Activated T-helper 1 cell treated with Interleukin-2 at 50 U/mL for 16 hours (primary cell): ENCODE measurements at places on chromosomes 2 and 18.

DNA sequence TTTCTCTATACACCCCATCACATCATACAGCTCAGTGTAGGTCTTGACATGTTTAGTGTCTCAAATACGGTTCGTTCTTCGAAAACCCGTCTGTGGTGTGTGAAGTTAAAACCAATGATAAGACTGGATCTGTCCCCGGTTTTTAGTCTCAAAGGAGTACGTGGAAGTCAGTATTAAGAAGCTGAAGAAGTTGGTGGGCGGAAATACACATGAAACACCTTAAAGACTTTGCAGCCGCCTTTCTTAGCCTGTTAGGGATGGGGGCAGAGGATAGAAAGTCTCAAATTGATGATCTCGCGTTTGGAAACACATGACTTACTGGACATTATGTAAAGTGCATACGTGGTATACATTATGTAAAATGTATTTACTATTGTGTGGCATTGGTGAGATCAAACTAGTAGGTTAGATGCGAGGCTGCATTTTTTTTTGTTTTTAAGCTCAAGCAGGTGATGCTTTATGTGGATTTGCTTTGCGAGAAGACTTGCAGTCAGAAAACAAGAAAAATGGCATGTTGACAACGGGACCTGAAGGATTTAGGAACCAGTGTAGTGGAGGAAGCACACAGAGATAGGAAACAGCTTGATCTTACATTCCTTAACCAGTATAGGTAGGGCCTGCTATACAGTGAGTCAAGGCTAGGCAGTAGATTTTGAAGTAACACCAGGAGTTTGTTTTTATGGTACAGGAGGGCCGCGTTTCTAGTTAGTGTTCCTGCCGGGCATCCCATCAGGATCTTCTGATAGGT lies 1.2 kb downstream of the CNOT11 start:
- no peak for DNase-seq

DNA sequence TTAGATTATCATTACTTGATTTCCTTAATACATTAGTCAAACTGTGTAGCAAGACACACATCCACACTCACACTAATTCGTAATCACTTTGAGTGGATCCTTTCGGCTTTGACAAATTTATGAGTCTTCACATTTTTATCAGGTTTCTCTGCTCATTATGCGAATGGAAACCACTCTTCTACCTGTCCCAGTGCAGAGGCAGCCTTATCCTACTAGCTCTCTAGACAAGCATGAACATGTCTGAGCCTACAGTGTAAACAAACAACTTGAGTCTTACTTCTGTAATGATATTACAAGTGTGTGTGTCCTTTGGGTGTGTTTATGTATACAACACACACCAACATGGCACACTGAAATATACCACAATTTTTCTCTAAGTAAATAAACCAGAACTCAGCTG lies 361.9 kb upstream of the CHST9 start:
- no peak for DNase-seq

DNA sequence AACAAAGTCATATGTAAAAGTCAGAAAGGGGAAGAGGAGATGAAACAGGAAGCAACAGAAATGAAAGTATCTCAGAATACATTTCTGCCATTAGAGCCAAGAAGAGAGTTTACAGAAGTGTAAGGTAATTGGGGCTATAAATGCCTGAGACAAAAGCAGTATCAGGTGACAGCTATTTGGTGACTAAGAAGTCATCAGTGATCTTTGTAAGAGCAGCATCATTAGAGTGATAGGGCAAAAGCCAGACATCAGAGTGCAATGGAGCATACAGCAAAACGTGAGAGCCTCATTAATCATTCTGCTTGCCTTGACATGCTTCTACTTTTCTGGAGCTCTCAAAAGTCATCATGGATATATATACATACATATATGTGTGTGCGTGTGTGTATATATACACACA lies 804.7 kb upstream of the PIK3C3 start:
- no peak for DNase-seq

DNA sequence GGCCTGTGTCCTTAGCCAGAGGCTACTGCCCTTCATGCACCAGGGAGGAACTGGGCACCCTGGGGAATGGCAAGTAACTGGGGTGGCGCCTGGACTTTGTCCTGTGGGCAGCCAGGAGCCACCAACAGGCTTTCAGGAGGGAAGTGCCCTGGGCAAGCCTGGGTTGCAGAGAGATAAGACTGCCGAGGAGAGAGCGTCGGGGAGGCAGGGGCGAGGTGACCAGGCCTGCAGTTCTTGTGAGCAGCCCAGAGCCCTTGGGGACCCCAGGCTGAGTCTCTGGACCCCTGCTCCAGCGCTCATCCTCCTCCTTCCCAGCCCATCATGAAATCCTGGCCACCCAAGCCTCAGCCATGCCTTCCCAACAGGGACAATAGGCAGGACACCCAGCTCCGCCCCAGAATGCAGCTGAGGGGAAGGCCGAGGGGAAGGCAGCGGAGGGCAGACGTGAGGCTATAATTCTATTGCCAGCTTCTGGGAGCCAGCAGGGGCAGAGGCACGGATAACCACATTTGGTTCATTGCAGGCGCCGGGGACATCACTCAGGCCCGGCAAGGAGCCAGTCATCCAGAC lies 25.1 kb downstream of the ADRA2B start:
- no peak for DNase-seq

- no peak for DNase-seq
Observed at GRCh38 chr2:240915526-240916341, 9.6 kb downstream of the CROCC2 start.

GRCh38 chr2:233407771-233408181 lies 53.5 kb downstream of the DGKD start:
- no peak for DNase-seq

- no peak for DNase-seq
Observed at GRCh38 chr18:647304-647703, 10.1 kb upstream of the TYMS start.

- no peak for DNase-seq
Observed at GRCh38 chr2:124258140-124258880, 233.2 kb downstream of the CNTNAP5 start.

DNA sequence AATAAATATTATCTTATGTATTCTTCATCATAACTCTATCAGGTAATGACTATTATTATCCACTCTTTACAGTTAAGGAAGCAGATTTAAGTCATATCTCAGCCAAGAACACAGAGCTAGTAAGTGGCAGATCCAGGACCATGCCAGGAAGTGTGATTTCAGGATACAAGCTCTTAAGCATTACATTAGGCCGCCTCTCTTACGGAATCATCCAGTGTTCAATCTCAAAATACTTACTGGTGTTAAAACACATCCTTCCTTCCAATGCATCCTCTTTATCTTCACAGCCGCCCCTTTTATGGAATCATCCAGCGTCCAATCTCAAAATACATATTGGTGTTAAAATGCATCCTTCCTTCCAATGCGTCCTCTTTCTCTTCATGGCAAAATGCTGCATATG lies 14.7 kb upstream of the RGPD4 start:
- DNase-seq: no peak

DNA sequence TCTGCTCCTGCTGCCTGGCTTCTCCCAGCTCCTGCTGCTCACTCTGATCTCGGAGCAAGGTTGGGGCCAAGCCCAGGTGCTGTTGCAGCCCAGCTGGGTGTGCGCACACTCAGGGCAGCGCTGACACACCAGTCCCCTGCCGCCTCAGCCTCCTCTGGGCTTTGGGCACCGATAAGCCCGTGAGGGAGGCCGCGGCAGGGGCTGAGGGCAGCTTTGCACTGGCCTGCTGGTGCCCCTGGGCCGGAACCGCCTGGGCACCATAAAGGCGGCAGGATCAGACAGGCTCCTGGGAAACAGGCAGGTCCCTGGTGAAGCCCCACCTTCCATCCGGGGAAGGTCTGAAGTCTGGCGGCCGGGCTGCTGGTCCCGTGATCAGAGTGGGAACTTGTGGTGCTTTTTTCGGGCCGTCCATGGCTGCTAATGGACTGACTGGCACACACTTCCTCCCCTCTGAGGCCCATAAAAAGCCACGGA lies 14.1 kb upstream of the EML6 start:
- no peak for DNase-seq

GRCh38 chr2:198231562-198231961 lies 427.2 kb downstream of the PLCL1 start:
- DNase-seq: no peak

DNA sequence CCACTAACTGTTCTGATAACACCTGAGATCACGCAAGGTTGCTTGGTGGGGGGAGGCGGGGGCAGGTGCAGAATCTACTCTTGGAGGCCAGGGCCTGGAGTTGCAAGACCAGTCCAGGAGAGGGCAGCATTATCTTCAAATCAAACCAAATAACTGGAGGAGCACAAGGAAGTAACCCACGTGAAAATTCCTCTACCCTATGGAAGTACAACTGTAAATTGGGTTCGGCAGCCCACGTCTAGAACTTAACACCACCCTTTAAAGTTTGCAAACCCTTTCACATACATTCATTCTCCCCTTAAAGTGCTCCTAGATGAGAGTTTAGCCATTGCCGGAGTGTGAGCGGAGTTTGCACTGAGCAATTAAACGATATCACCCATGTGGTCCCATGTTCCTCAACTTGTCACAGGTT lies 19.6 kb upstream of the CXCR1 start:
- peak; percentile 42 for DNase-seq

GRCh38 chr2:227890495-227891079 lies 19.2 kb downstream of the DAW1 start:
- DNase-seq: no peak

- DNase-seq: no peak
Observed at GRCh38 chr2:16742026-16742425, 76.4 kb upstream of the CYRIA start.

GRCh38 chr18:21117409-21118131 lies 6.0 kb upstream of the ROCK1 start:
- no peak for DNase-seq

DNA sequence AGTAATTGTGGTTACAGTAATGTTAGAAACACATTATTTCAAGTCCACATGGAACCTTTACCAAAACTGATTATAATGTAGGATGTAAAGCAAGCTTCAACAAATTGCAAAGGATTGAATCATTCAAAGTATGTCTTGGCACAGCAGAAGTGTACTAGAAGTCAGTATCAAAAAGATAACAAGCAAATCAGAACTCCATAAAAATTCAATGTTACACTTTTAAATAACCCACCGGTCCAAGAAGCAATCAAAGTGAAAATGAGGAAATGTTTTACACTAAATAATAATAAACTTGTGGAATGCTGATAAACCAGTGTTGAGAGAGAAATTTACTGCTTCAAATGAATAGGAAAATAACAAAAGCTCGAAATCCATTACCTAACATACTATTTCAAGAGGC lies 47.7 kb downstream of the TTC21B start:
- DNase-seq: no peak

DNA sequence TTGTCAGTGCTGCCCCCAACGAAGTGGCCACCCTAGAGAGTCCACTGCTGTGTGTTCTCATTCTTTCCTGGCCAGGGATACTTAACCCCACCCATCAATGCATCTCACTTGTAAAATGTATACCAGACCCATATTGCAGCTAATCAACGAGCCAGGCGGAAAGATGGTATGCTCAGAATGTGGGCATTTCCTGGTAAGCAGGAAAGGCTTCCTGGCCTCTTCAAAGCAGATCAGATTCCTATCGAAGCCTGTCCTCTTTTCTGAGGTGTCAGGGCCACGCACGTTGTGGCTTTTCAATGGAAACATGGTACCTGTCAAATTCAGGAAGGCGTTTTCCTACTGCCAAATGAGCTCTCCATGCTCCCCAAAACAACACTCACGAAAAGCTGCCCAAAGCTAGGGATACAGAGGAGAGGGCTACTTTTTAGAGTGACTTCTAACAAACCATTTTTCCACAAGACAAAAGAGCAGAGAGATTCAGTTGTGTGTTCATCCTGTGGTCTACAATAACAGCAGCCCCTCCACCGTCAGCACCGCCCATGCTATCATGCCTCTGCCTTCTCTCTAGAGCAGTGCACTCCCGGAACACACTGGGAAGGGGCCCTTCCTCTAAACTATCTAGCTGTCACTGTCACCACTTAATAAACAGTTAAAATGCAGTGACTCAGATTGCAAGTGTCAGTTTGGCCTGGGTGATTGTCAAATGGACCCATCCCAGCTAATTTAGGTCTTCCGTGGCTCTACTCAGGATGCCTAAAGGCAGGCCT lies 535.1 kb downstream of the RNF144A start:
- DNase-seq: no peak

GRCh38 chr2:222861411-222862105 lies 722 bp downstream of the ACSL3 start:
- DNase-seq: peak; percentile 13

- DNase-seq: no peak
Observed at GRCh38 chr2:229153267-229153666, 117.8 kb downstream of the PID1 start.

DNA sequence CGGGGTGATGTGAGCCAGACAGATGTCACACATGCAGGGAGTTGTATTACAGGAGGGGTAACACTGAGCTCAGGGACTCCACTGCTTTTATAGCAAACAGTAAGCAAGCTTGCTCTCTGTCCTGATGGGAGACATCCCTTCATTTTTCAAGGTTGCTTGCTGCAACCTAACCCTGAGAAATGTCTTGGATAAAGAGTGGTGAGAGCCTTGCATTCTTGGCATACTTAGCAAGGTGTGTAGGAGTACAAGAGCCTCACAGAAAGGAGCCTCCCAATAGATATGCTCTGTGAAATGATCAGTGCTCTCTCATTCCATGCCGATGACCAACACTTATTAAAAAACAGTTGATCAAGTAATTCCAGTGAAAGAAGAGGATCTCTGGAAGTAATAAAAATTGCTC lies 8.1 kb downstream of the PFN4 start:
- DNase-seq: no peak

DNA sequence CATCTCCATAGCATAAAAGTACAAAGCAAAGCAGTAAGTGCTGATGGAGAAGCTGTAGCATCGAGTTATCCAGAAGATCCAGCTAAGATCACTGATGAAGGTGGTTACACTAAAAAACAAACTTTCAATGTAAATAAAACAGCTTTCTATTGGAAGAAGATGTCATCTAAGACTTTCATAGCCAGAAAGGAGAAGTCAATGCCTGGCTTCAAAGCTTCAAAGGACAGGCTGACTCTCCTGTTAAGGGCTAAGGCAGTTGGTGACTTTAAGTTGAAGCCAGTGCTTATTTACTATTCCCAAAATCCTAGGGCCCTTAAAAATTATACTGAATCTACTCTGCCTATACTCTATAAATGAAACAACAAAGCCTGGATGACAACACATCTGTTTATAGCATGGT lies 44.0 kb downstream of the METTL8 start:
- DNase-seq: no peak

DNA sequence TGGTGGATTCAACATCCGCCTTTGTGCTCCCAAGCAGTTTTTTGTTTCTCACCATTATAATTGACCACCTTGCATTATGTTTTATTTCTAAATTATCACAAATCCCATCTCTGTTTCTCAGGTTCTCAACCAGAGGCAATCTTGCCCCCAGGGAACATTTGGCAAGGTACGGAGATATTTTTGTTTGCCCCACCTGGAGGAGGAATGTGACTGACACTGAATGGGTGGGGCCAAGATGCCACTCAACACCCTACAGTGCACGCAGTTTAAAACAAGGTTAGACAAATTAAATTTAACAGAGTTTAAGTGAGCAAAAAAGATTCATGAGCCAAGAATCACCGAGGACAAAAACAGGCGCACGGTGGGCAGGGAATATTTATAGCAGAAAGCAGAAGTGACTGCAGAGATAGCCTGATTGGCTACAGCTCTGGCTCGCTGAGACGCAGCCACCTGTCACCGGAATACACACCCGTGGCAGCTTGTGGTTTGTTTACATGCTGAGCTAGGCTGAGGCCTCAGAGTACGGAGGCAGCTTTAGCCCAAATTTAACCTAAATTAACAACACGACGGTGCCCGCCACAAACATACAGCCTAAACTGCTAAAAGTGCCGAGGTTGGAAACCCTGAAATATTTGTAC lies 150.0 kb upstream of the ALKAL2 start:
- DNase-seq: peak; percentile 52
